ENCODE measurements at places on chromosomes 2 and 18. TPM values are rescaled to one million over a fixed set of nuclear protein-coding genes. Genes with fewer than 3 reads are reported as not detected.

Gene REEP1
- under 0.01 TPM for total RNA-seq

GRCh38 chr18:59911600-59911999, 11.8 kb downstream of the PMAIP1 start:
- peak; percentile 35 for DNase-seq

Gene IL36G
- total RNA-seq, result not detected

GRCh38 chr18:46369323-46369722, 265.1 kb downstream of the HAUS1 start:
- DNase-seq, result no peak

DNA sequence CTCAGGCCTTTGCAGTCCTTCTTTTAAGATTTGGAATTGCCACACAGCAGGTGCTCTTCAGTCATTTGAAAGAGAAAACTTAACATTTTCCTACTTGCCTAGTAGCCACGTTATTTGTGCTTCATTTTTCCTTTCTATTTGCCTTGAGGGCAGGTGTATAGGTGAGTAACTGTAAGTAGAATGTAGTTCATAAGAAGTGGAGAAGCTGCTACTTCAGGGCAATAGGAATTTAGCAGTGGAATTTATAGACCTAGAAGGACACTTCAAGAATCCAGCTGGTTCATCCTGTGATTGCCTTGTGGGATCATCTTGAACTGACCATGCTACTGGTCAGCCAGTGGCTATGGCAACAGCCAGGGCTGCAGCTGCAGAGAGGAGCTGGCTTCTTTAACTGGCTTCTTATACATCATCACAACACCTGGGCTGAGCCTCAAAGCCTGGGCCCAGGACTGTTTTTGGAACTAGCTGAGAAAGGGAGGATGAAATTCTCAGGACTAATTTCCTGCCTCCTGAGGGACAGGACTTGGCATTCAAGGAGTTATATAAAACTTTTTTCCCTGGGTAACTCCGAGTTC, 5.1 kb upstream of the LANCL1 start:
- DNase-seq, result no peak

GRCh38 chr2:41764131-41764530, 283.7 kb upstream of the PKDCC start:
- DNase-seq, result no peak

DNA sequence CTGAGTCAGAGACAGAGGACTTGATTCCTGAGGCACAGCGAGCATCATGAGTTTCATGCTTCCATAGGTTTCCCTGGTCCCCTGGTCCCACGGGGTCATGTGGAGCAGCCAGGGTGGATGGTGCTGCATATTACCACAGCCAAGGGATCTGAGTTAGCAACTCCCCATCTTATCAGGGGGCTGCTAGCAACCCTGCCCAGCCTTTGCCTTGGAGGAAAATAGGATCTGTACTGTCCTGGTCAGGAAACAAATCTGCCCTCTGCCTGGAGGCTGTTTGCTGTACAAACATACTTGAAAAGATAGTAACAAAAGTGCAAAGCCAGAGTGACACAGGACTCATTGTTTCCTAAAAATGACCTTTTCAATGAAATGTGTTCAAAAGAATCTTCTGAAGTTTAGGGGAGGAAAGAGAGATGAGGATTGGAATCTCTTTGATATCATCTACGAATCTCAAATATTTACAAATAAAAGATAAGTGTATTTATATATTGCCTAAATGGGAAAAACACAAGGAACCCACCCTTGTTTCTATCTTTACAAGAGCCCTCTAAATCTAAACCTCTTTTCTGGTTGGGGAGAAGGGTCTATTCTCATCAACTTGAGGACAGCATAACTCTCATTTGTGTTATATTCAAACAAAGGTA, 194.8 kb downstream of the CD226 start:
- DNase-seq, result no peak

DNA sequence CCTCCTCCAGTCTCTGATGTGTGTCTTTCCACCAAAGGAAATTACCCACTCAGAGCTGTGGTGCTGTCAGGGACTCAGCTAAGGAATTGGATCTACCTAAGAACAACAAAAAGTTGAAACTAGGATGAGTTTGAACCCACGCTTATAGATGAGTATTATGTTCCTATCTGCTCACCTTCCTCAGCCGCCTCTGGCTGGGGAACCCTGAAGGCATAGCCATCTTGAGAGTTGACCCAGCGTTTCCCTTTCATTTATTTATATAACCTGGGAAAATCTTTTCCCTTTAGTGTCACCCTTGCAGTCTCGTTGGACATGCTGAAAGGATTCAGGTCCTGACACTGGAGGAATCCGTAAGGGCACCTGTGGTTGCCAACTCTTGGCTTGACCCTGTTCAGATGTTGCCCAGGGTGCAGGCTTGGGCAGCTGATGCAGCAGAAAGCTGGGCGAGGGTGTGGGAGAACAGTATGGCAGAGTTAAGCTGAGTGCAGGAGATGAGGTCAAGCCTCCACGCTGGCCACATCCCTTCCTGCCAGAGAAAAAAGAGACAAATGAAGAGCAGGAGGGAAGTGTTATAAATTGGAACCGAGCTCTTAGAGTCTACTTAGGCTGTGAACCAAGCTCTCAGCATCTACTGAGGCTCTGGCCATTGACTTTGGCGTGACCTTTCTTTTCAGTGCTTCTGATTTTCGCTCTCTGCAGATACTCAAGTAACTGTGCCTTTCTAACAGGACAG, 1.9 kb downstream of the CDH20 start:
- no peak for DNase-seq

Gene MYCN
- total RNA-seq, result 0.32 TPM

- peak; percentile 81 for DNase-seq
These were observed 207.5 kb upstream of the FBXO11 start for GRCh38 chr2:48113767-48114166.
